Gastrocnemius medialis (tissue), 4 donors: ENCODE measurements at places on chromosomes 12 and 14. TPM values are rescaled to one million over a fixed set of nuclear protein-coding genes. Genes with fewer than 3 reads are reported as not detected.

- DNase-seq = no peak
Measured at GRCh38 chr12:31900271-31900670, 58.9 kb upstream of the RESF1 start.

DNA sequence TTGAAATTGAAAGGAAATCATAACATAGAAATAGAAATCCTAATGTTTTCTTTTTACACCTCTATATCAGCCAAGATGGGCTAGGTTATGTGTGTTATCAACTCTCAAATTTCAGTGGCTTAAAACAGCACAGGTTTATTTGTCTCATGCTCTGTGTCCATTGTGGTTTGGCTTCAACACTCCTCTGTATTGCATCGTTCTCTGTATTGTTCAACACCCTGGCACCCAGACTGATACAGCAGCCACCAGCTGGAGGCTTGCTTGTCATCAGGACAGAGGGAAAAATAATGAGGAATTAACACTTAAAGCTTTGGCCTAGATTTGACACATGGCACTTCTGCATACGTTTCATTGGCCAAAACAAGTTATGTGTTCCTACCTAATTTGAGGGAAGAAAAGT, 234.2 kb upstream of the ARHGAP5 start:
- no peak for DNase-seq

- DNase-seq = peak; percentile 48
Measured at GRCh38 chr14:92659765-92660561, 88.5 kb downstream of the LGMN start.

DNA sequence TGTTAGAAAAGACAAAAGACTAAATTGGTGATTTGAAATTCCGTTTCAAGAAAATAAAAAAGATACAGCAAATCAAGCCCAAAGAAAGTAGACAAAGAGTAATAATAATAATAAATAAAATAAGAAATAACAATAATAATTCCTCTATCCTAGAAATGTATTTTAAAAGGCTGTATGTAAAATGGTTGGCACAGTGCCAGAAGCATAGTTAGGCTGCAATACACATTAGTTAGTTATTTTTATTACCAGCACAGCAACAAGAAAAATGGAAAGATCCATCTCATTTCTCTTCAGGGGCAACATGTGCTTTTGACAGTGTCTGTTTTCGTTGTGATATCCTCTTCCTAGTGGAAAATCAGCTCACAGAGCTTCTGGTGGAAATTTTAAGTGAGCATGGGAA, 174.1 kb upstream of the TMTC1 start:
- no peak for DNase-seq

SPPL3 gene
- 10.8 TPM for total RNA-seq
